Upper lobe of right lung (tissue), 1 donor: ENCODE measurements at places on chromosomes 13 and 19. TPM values are rescaled to one million over a fixed set of nuclear protein-coding genes. Genes with fewer than 3 reads are reported as not detected.
A peak's percentile ranks its signal among the peaks of the same experiment; 100 is the strongest.

DNA sequence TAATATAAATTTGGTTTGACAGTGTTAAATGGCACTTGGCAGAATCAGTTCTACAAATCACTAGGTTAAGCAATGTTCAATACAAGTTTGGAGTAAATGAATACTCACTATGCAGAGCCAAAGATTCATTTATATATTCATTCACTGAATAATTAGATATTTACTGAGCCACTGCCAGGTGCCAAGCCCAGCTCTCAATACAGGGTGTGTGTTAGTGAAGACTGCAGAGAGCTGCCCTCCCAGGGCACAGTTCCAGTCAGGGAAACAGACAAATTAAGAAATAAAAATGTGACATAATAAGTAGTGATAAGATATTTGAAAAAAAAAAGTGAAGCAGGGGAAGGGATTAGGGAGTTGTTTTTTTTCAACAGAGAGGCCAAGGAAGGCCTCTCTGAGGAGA is 411.7 kb downstream of the KCNRG start:
- no peaks in the 10 kb centered on the region for H3K4me1 ChIP-seq
- no peaks in the 10 kb centered on the region for H3K36me3 ChIP-seq
- no peak overlapping the region for H3K27ac ChIP-seq
- H3K4me3 ChIP-seq: no peak overlapping the region

DNA sequence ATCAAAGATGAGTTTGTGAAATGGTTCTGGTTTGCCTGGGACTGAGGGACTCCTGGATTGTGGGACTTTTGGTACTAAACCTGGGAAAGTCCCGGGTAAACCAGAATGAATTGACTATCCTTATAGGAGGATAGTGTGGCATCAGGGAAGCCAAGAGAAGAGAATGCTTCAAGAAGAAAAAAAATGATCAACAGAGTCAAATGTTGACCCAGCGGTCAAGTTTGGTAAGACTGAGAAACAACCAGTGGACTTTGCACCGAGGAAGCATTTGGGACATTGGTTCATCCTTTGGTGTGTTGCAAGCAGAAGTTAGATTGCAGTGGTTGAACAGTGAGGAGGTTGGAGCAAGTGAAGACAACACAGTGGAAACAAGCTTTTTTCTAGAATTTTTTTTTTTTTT is 33.5 kb downstream of the CLEC17A start:
- H3K36me3 ChIP-seq: no peaks in the 10 kb centered on the region
- no peak overlapping the region for H3K4me3 ChIP-seq
- no peak for DNase-seq
- H3K27me3 ChIP-seq: no peaks in the 10 kb centered on the region
- H3K27ac ChIP-seq: no peak overlapping the region

GRCh38 chr13:98571955-98572662 is 4.8 kb downstream of the STK24 start:
- H3K27me3 ChIP-seq: no peaks in the 10 kb centered on the region
- peaks cover 68% of the 10 kb centered on the region for H3K4me1 ChIP-seq
- no peaks in the 10 kb centered on the region for H3K36me3 ChIP-seq
- peak overlapping the region; percentile 78 for H3K27ac ChIP-seq
- no peak overlapping the region for H3K4me3 ChIP-seq

- H3K27me3 ChIP-seq: no peaks in the 10 kb centered on the region
- H3K4me3 ChIP-seq: no peak overlapping the region
- H3K27ac ChIP-seq: peak overlapping the region; percentile 65
- H3K4me1 ChIP-seq: peaks cover 21% of the 10 kb centered on the region
Measured at GRCh38 chr13:48158290-48158689, 63.4 kb upstream of the MED4 start.

GRCh38 chr19:3364501-3364858 is 1.9 kb upstream of the NFIC start:
- no peak overlapping the region for H3K27ac ChIP-seq
- H3K4me1 ChIP-seq: peaks cover 27% of the 10 kb centered on the region

GRCh38 chr19:38833092-38833425 is 1.5 kb upstream of the ECH1 start:
- H3K27ac ChIP-seq: peak overlapping the region; percentile 93
- H3K4me1 ChIP-seq: peaks cover 28% of the 10 kb centered on the region
- no peak for DNase-seq
- no peak overlapping the region for H3K4me3 ChIP-seq
- peaks cover 48% of the 10 kb centered on the region for H3K36me3 ChIP-seq

DNA sequence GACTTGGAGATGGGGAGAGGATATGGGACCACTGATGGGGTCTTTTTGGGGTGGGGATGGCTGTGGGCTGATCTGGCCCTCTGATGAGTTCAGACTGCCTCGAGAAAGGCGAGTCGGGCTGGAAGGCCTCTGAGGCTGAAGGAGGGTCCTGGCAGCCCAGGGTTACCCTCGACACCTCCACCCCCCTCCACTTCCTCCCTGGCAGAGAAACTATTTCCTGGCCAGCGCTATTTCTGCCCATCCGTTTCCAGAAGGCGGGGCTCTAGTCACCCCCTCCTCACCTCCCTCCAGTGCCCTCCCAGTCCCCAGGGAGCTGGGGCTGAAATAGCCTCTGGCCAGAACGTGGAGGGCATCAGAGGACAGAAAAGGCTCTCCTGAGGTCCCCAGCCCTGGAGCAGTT is 9.7 kb downstream of the EXOC3L2 start:
- H3K4me1 ChIP-seq: no peaks in the 10 kb centered on the region
- peaks cover 24% of the 10 kb centered on the region for H3K27me3 ChIP-seq
- no peak overlapping the region for H3K4me3 ChIP-seq
- no peak for DNase-seq
- no peaks in the 10 kb centered on the region for H3K36me3 ChIP-seq
- no peak overlapping the region for H3K27ac ChIP-seq

DNA sequence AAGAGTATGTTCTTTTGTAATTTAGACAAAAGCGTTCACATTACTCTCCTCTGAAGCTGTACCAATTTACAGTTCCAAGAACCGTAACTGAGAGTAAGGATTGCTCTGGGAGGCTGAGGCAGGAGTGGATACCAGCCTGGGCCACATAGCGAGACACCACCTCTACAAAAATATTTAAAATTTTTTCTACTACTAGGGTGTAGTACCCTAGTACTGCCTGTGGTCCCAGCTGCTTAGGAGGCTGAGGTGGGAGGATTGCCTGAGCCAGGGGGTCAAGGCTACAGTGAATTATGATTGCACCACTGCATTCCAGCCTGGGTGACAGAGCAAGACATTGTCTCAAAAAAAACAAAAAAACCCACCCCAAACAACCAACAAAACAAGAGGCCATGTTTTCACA is 12.1 kb upstream of the CYP2A6 start:
- DNase-seq: no peak
- H3K4me1 ChIP-seq: no peaks in the 10 kb centered on the region
- H3K4me3 ChIP-seq: no peak overlapping the region
- no peaks in the 10 kb centered on the region for H3K36me3 ChIP-seq
- H3K27ac ChIP-seq: no peak overlapping the region
- H3K27me3 ChIP-seq: no peaks in the 10 kb centered on the region

- no peak for DNase-seq
- H3K4me1 ChIP-seq: no peaks in the 10 kb centered on the region
- no peaks in the 10 kb centered on the region for H3K27me3 ChIP-seq
- H3K4me3 ChIP-seq: no peak overlapping the region
- no peak overlapping the region for H3K27ac ChIP-seq
Measured at GRCh38 chr13:77994166-77994565, 75.5 kb upstream of the EDNRB start.

DNA sequence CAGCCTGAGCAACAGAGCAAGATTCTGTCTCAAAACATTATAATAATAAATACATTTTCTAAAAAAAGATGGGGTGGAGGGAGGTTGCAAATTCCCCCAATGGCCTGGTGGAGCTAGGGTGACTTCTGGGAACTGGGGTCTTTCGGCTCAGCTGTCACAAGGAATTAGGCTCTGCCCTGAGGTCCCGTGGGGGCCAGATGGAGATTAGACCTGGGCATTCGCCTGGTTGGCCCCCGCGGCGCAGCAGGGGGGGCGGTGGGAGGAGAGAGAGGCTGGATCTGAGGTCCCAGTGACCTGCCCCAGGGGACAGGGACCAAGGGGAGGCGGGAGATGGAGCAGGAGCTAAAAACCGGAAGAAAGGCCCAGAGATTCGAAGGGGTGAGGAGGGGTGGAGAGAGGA is 14.8 kb downstream of the FUT6 start:
- no peak for DNase-seq
- H3K27me3 ChIP-seq: peaks cover 14% of the 10 kb centered on the region
- H3K27ac ChIP-seq: no peak overlapping the region

GRCh38 chr13:40120781-40121180 is 465.3 kb downstream of the COG6 start:
- H3K4me1 ChIP-seq: peaks cover 12% of the 10 kb centered on the region
- peak overlapping the region; percentile 26 for H3K27ac ChIP-seq
- DNase-seq: no peak
- no peaks in the 10 kb centered on the region for H3K27me3 ChIP-seq
- no peaks in the 10 kb centered on the region for H3K36me3 ChIP-seq

- H3K4me1 ChIP-seq: peaks cover 6% of the 10 kb centered on the region
- H3K27ac ChIP-seq: no peak overlapping the region
- no peak overlapping the region for H3K4me3 ChIP-seq
- H3K27me3 ChIP-seq: no peaks in the 10 kb centered on the region
- DNase-seq: no peak
Measured at GRCh38 chr13:33185853-33186252, 99.7 kb downstream of the STARD13 start.

DNA sequence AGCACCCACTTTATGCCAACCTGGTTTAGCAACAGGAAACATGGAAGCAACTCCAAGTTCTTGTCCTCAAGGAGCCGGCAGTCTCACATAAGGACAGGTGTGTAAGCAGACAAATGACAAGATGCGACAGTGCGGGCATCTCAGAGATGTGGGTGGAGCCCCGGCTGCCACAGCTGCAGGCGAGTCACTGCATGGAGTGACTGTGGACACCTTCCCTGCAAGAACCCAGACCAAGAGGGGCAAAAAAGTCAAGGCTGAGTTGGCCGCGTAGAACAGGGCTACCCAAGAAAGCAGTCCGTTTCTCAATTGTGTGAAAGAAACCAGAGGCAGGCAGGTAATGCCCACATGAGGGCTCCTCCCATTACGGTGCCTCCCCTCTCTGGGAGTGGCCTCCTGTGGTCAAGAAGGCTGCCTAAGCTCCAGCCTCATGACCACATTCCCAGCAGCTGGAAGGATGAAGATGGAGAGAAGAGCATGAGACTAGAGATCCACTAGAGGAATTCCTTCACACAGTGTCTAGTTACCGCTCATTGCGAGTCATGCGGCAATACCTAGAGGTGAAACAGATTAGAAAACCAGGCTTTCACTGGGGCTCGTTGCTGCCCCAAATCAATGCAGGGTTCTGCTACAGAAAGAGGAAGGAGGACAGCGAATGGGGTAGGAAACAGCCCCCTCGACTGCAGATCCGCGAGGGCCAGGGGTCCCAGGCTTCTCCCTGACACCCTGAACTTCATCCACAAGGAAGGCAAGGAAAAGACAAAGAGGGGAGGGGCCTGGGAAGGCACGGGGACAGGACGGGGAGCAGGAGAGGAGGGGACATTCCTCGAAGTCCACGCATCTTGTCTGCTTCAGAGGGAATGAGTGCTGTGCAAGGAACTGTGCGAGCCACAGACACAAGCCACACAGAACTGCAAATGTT is 80.2 kb downstream of the SPACA7 start:
- H3K36me3 ChIP-seq: no peaks in the 10 kb centered on the region
- H3K27me3 ChIP-seq: peaks cover 7% of the 10 kb centered on the region
- DNase-seq: peak; percentile 50
- no peak overlapping the region for H3K27ac ChIP-seq
- H3K4me3 ChIP-seq: no peak overlapping the region

DNA sequence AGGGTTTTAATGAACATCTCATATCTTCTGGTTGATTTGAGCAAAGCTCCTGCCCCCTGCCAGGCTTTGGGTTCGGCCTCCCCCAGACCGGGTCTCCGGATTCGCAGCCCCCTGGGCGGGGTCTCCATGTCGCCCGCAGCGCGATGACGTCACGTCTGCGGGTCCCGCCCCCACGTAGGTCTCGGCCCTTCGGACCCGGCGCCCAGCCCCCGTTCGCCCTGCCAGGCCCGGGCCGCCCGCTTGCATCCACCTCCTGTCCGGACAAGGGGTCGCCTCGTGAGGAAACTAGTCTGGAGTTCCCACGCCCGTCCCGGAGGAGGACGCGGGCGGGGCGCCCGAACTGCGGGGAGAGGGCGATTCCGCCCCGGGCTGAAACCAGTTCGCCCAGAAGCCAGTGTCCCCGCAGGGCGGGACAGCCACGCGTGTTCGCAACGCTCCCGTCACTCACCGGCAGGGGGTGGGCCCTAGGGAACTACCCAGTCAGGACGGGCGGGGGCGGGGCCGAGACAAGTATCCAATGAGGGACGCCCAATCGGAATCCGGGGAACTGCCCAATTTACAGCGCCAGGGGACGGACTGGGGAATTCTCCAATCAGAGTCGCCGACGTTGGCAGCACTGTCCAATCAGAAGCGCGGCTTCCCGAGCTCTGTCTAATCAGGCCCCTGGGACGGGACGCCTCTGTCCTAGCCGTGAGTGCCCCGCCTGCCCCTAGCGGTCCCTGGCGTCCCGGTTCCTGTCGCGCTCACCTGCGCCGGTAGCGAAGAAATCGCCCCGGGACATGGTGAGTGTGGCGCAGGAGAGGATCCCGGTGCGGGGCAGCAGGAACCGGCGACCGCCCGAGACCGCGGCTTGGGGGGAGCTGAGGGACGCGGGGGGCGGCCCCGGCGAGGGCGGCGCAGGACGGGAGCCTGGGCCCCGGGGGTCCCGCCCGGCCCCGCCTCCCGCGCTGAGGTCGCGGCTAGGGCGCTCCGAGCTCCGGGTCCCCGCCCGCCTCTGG is at the start of gene ZNF555:
ZNF555 (plus strand) TSS at position 682 of the 998 bp plus-strand sequence; CDS start at position 780, 98 bp downstream.
- peak; percentile 100 for DNase-seq
- no peaks in the 10 kb centered on the region for H3K27me3 ChIP-seq
- H3K4me1 ChIP-seq: peaks cover 10% of the 10 kb centered on the region
- peak within 1 kb of the TSS; percentile 86 for H3K4me3 ChIP-seq
- no peaks in the 10 kb centered on the region for H3K36me3 ChIP-seq

DNA sequence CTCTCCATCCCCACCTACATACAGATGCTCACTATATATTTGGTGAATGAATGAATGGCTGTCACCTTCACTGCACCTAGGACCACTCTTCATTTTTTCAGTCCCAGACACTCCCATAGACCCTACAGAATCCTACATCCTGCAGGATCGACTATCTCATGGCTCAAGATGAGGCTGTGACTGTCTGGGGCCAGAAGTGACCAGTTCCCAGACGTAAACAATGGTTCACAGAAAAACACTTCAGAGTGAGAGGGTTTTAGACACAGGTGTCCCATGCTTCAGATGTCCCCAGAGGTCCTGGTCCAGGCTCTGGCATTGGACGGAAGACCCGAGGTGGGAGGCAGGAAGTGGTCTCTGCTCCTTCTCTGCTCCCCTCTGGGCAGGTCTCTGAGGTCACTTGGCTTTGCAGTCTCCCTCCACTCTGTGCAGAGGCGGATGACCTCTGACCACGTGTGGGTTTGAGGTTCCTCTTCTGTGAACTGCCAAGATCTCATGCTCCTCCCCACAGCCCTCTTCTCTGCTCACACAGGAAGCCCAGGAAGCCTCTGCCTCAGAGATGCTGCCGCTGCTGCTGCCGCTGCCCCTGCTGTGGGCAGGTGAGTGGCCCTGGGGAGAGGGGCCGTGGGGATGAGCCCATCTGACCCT is 24.9 kb downstream of the SIGLEC7 start:
- no peak overlapping the region for H3K4me3 ChIP-seq
- H3K4me1 ChIP-seq: no peaks in the 10 kb centered on the region
- DNase-seq: no peak
- no peak overlapping the region for H3K27ac ChIP-seq

The ARGLU1 gene
- total RNA-seq: 122 TPM

The ZNF606 gene
- total RNA-seq: 15.4 TPM

The FSD1 gene
- 1.5 TPM for total RNA-seq
